ENCODE measurements at places on chromosomes 1 and 21.

GRCh38 chr1:14366091-14367018, 232.1 kb upstream of the KAZN start:
- DNase-seq, result no peak

GRCh38 chr21:42937960-42938605, 12.7 kb upstream of the ERVH48-1 start:
- no peak for DNase-seq

DNA sequence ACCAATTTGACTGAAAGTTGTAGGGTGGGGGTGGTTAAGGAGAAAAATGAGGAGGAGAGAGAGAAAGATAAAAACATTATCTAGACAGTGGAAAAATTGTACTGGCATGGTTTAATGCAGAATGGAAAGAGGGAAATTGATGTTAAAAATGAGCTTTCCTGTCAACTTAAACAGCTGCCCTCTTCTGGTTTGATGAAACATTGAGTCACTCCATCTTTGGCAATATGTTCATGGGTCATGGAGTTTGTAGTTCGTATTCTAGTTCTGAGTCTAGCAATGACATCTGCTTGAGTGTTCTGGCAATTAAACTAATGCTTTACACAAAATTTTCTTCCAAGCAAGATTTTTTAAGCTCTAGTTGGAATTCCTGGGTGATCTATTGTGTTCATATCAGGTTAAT, 9.6 kb downstream of the ZNF648 start:
- no peak for DNase-seq

GRCh38 chr1:206672844-206673758, 11.6 kb upstream of the MAPKAPK2 start:
- peak; percentile 85 for DNase-seq

DNA sequence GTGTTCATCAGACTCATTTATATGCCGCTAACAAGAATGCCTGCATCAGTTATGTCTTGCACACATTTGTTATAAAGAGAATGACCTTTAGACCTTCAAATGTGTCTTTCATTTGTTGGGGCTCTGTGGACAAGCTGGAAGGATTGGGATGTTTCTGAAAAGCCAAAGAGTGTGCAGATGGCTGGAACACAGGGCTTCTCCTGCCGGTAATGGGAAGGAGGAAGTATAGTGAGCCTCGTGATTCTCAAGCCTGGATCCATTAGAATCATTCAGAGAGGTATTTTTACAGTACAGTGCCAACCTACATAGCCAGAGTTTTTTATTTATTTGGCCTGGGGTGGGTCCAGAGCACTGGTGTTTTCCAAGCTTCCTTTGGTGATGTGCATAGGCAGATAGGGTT, 40.6 kb upstream of the ATP1A1 start:
- no peak for DNase-seq

DNA sequence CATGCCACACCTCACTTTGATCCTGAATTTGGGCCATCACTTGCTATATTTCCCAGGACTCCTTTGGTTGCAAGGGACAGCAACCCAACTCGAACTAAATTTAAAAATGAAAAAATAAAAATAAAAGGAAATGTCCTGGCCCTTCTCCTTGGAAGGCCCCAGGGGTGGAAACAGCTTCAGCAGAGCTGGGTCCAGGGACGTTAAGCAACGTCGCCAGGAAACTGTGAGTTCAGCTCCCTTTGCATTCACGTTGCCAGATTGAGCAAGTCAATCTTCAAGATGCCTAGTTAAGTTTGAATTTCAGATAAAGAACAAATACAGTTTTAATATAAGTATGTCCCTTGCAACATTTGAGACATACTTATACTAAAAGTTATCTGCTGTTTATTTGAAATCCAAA, 14.6 kb upstream of the SPSB1 start:
- no peak for DNase-seq

DNA sequence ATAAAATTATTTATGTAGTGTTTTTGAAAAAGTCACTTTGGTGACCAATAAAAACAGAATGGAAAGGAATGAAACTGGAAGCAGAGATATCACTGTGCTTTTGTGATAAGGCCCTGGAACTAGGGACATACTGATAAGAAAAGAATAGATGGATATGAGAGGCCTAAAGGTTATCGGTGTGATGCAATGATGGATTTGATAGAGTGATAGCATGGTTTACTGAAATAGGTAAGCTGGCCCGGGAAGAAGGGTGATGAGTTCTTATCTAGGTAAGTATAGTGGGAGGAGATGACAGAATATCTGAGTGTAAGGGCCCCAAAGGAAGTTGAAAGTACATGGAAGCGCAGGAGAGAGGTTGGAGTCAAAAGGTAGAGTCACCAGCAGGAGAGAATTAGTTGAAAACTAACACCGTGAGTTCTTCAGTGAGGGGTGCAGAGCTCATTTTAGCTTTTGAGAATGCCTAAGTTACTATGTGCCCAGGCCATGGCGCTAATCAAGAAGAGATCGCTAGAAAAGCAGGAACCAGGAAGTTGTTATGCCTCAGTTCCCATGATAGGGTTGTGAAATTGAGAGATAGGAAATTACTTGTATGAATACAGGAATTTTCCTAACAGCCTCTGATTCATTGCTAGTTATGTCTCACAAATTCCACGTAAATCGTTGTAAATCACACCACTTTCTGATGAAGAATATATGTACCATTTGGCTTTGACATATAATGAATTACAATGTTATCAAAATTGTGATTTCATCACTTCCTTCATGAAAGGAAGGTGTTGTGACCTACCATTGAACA, 115.3 kb downstream of the PLA2G4A start:
- DNase-seq, result no peak

DNA sequence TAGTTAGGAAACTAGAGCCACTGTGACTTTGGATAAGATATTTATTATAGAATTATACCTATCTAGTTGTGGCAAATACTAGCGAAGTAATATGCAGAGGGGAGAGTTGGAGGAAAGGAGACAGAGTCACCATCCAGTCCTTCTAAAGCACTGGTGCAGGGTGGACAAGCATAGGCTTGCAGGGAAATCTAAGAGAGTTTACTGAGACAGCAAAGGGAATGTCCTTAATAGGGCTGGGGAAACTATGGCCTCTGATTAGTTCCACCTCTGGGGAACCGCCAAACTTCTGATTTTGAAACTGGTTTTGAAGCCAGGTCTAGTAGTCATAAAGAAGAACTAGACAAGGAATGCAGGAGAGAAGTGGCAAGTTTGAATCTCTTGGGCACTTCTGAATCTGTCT, 407.9 kb downstream of the VAV3 start:
- no peak for DNase-seq

GRCh38 chr1:89953131-89953626, 41.7 kb upstream of the ZNF326 start:
- DNase-seq, result peak; percentile 67

DNA sequence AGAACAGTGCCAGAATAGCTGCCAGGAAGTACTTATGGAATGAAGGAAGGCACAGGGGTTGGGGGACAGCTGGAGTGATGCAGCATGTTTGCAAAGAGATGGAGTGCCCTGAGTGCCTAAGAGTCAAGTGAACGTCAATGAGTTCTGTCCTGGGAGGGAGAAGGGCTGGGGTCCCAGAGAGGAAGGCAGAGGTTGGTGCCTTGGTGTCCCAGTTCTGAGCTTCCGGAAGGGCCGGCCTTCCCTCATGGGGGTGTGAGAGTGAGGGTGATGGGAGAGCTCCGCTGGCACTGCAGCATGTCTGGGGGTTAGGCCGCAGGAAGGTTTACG, 17.6 kb downstream of the NES start:
- no peak for DNase-seq

DNA sequence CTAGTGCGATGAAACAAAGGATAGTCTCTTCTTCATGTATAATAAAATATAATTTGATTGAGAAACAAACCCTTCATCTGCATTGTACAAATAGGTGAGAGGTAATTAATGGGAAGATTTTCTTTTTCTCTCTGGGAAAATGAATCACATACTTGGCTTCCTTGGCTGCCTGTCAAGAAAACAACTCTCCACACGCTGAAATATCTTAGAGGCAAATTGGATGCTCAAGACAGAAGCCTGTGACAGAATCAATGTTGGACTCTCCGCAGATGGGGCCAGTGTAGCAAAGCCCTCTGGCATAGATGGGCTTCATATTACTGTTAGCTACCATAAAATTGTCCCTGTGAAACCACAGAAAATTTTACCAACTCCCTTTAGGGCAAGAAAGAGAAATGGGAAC, 186.6 kb downstream of the GRIK1 start:
- DNase-seq, result no peak

DNA sequence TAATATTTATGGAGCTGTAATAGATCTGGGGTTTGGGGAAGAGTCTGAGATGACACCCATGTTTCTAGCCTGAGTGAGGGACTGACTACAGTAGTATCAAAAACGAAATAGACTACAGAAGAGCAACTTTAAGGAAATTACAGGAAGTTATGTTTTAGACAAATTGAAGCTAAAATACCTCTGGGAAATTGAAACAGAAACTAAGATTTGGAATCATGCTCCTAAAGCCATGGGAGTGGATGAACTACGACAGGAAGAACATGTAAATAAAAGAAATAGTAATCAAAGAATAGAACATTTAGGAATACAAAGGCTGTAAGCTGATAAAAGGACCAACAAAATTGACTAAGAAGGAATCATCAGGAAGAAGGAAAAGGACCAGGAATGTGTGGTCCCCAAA, 68.9 kb downstream of the KIAA0319L start:
- DNase-seq, result no peak

- DNase-seq, result no peak
Observed at GRCh38 chr1:201400852-201401230, 1.7 kb upstream of the LAD1 start.

GRCh38 chr1:203172184-203173010, 3.2 kb downstream of the MYBPH start:
- peak; percentile 52 for DNase-seq

- no peak for DNase-seq
Observed at GRCh38 chr1:11923827-11924113, 2.5 kb downstream of the KIAA2013 start.

DNA sequence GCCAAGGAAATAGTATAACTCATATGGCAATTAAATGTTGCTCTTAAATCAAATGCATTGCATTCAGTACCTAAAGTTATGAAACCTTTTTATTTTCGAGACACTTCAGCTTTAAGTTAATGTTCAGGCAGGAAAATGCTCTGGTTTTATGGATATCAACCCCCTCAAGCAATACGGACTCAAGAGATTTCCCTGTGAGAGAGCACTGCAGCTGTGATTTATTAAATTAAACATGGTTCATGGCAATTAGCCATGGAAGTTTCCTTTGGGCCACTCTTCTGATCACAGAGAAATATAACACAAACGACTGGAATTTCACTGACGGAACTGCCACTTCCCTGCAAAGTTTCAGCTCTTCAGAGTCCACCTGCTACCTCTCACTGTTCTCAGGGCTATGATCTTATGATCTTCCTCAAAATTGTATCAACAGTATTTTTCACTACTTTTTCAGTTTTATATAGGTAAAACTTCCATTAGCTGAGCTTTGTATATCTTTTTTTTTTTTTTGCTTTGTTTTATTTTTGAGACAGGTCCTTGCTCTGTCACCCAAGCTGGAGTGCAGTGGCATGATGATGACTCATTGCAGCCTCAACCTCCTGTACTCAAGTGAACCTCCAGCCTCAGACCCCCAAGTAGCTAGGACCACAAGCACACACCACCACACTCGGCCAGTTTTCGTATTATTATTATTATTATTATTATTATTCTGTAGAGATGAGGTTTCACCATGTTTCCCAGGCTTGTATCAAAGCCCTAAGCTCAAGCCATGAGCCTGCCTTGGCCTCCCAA, 923.1 kb upstream of the TMPRSS15 start:
- DNase-seq, result no peak

DNA sequence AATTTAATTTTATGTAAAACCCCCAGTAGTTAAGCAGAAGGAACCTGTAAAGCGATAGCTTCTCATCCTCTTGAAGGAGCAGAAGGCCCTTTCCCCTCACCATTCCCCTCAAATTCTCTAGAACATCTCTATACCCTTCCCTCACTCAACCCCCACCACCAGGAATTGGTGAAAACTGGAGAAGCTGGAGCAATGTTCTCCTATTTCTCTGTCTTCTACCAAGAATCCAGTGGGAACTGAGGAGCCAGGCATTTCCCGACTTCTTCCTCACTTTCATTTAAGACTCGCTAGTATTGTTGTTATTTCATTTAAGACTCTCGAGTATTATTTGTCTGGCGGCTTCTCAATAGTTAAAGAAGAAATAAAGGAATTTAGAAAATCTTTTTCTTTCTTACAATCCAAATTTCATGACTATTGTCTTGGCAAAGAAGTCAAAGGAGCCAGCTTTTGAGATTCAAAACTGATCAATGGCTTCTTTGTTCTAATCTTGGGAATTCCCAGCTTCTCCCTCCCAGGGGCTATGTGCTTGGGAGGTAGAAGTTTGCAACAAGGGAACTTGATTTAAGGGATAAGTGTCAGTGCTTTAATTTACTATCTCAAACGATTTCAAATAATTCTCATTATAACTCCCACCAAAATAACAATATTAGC, 253.3 kb upstream of the ADGRL2 start:
- no peak for DNase-seq

GRCh38 chr1:67741121-67741520, 56.1 kb downstream of the GADD45A start:
- DNase-seq, result no peak

Data from KBM-7 (cell line).